ENCODE measurements at places on chromosomes 12 and 14. TPM values are rescaled to one million over a fixed set of nuclear protein-coding genes. Genes with fewer than 3 reads are reported as not detected.

Gene LIN7A
- 8.2 TPM for total RNA-seq

GRCh38 chr12:111405859-111406473, at the start of gene SH2B3:
TSS of gene SH2B3 (plus strand) at chr12:111405923. CDS start at chr12:111418146, 12,223 bp downstream.
- DNase-seq = no peak

DNA sequence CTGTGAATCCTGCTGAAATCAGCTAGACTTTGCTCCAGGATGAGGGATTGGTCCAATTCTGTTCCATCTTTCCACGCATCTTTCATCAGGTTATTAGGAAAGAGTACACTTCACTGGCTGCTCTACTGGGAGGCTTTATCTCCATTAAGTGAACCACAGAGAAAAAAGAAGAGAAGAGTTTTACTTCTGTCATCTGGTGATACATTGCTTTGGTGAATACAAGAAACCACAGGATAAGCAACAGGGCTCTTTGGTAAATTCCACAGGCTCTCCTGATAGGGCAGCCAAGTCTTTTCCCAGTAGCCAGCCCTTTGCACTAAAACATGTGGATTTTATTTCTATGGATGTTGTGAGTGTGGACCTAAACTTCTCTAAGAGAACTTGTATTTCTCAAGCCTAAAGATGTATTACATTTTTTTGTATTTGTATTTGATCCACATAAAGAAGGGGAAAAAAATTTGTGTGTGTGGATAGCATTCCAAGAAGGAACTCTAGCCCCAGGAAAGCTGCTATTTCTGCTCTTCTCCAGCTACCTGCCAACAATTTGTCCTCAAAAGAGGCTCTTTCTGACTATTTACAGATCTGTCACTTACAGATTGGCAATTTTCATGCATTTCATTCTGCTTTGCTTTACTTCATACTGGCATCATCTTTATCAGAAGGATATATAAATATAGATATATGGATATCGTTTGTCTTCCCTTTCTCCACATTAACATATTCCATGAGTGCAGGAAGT, 1117.6 kb upstream of the TMEM132C start:
- no peak for DNase-seq

DNA sequence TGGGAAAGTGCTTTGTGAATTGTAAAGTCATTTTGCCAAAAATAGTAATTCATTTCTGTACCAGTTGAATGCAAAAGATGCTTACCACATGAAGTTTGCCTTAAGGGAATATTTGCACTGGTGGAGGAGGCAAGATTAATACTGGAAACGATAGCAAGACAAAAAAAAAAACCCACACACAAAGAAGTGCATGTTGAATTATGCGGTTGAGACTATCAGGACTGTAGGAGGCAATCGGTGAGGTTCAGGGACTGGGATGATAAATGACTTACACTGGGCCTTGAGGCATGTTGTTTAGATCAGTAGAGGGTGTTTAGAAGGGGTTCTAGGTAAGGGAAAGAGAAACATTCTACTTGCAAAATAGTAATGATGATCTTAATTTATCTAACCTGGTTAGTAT, 142.2 kb upstream of the HMGA2 start:
- DNase-seq = no peak

Gene ADCY4
- 41.1 TPM for total RNA-seq

GRCh38 chr12:129552996-129553750, 350.7 kb downstream of the TMEM132D start:
- DNase-seq = no peak

GRCh38 chr14:80358112-80358511, 146.8 kb upstream of the DIO2 start:
- no peak for DNase-seq

Gene SERPINA6
- total RNA-seq = not detected

DNA sequence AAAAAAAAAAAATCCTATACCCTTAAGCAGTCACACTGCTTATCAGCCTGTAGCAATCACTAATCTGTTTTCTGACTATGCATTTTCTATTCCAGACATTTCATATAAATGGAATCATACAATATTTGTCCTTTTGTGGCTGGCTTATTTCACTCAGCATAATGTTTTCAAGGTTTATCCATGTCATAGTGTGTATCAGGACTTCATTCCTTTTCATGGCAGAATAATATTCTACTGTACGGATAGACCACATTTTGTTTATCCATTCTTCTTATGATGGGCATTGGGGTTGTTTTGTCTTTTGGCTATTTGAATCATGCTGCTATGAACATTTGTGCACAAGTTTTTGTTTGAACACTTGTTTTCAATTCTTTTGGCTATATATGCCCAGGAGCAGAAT, 8.6 kb upstream of the KSR2 start:
- DNase-seq = no peak

- no peak for DNase-seq
These were observed 251.4 kb upstream of the ATP2B1 start for GRCh38 chr12:89960011-89960507.

Gene CNPY2
- 77.4 TPM for total RNA-seq

DNA sequence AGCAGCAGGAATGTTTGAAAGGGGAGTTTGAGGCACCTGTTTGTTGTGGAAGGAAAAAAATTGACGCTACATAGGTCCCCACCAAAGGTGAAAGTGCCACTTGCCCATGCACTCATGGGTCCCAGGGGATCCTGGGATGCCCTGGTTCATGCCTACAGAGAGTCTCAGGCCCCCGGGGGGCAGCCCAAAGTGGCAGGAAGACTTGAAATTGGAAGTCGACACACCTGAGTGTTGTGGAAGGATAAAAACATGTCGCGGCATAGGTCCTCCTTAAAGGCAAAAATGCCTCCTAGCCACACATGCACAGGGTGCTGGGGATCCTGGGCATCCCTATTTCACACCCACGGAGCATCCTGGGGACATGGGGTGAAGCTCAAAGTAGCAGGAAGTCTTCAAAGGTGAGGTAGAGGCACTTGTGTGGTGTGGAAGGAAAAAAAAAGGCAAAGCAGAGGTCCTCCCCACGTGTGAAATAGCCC, 576.1 kb downstream of the ALG10 start:
- no peak for DNase-seq

DNA sequence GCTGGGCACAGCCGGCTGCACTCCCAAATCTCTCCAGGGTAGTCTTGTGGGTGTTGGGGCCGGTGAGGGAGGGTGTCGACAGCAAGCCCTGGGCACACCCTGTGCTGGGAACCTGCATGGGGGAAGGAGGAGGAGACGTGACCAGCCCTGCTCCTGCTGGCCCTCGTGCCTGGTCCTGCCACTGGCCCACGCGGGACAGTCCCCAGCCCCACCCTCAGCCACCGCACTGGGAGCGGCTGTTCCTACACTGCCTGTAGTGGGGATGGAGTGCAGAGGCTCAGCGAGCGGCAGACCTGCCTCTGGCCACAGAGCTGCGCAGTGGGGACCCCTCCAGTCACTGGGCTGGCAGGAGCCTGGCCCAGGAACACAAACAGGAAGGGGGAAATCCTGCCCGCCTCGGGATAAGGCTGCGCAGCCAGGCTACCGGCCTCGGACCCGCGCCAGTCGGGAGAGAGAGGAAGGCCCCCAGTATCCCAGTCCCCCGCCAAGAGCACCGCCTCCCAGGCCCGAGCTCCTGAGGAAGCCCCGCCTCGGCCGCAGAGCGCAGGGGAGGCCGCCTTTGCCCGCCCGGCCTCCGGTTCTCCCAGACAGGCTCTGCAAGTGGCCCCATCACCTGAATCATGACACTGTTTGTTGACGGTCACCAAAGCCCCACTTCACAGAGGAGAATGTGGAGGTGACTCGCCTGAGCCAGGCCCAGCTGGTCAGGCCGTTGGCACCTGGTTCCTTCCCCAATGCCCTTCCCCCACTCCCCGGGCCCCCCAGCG, 10.6 kb downstream of the AHNAK2 start:
- DNase-seq = no peak

- DNase-seq = no peak
These were observed 30.3 kb upstream of the WDR89 start for GRCh38 chr14:63671987-63672386.

Gene KRT86
- not detected for total RNA-seq

Gene DAO
- not detected for total RNA-seq

Gene ARHGAP9
- total RNA-seq = 13.8 TPM

DNA sequence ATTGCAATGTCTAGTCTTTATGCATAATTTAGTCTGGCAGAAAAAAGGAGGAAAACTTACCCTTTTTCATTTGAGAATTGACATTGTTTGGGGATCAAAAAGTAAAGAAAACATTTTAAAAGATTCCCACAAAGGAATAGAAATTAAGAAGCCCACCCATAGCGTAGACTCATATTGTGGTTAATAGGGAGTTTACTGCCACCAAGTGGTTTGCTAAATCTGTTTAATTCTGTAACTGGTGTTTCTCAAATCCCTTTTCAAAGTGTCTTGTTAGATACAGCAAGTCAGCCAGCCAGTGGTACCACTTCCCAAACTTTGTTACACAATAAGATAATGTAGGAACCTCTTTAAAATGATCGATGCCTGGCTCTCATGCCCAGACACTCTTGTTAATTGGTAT, 180.3 kb downstream of the IPO8 start:
- no peak for DNase-seq
